DND-41 (cell line): ENCODE measurements at places on chromosomes 12 and 14.

- no peak for DNase-seq
Measured at GRCh38 chr14:101862711-101863110, 101.2 kb downstream of the PPP2R5C start.

GRCh38 chr12:93176610-93177126 lies 201.1 kb upstream of the NUDT4 start:
- no peak for DNase-seq

GRCh38 chr12:53754633-53755264 lies 3.0 kb upstream of the CISTR start:
- DNase-seq: no peak

- DNase-seq: no peak
Measured at GRCh38 chr14:69574954-69575295, 254 bp upstream of the CCDC177 start.

DNA sequence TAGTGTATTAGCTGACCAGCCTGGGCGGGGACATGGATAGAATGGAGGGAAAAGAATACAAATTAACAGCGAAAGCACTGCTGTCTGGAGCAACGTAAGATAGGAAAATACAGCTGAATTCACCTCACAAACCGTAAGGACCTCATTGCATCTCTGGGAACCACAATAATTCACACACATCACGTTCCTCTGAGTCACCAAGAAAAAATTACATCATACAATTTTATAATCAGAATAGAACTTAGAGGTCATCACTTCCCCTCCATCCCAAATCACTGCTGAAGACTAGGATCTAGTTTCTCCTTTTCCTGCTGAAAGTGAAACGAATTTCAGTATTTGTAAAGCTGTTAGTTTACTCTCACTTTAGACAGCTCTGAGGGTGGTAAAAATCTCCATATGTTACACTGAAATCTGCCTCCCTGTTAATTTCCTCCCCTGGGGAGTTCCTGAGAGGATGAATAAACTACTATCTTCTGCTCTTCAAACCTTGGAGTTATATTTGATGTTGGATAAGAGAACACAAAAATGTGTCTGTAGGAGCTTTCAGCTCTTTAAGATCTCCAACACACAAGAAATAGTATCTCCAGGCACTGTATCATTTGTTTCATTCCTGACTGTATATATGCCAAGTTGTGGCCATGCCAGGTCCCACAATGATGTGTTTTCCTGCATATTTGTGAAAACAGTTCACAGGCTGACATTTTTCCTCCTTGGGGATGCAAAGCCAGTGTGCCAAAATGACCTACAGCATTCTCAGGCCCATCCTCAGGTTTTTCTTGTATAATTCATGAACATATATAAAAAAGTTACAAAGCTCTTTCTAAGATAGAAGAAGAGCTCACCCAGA lies 63.8 kb upstream of the SSTR1 start:
- no peak for DNase-seq

GRCh38 chr12:76820888-76821482 lies 57.1 kb downstream of the ZDHHC17 start:
- no peak for DNase-seq

DNA sequence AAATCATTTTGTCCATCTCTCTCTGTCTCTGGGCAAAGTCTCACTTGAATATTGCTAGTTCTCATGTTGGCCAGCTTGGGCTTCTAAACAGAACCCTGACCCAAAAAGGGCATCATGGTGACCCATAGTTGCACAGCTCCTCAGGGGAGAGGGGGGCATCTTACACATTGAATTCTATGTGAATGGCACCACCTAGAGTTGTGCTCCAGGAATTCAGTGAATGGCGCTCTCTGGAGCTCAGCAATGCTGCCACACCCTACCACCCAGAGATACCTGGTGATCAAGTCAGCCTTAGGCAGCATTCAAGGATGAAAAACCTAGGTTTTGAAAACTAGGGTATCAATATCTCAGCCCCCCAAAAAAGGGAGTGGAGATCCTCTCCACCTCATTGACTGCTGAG lies 50.6 kb downstream of the SMUG1 start:
- no peak for DNase-seq

- DNase-seq: no peak
Measured at GRCh38 chr12:46332260-46332659, 40.3 kb downstream of the SLC38A2 start.

DNA sequence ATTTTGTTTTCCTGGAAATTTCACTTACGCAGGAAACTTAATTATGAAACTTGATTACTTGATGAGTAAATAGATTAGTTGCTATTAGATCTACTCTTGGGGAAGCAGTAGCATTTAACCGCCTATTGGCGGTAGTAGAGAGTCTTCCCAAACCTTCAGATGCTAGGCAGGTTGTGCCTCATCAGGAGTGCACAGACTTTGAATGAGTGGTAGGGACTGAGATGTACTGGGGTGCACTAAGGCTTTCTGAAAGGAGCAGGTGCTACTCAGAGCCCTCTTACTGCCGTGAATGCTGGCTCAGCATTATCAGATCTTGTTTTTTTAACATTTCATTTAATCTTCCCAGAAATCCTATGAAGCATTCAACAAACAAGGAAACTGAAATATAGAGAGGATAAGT lies 7.7 kb downstream of the GATC start:
- DNase-seq: peak; percentile 36

GRCh38 chr12:13082861-13083260 lies 20.6 kb downstream of the GSG1 start:
- DNase-seq: no peak

- peak; percentile 72 for DNase-seq
Measured at GRCh38 chr14:74362361-74362915, 14.2 kb downstream of the VRTN start.

DNA sequence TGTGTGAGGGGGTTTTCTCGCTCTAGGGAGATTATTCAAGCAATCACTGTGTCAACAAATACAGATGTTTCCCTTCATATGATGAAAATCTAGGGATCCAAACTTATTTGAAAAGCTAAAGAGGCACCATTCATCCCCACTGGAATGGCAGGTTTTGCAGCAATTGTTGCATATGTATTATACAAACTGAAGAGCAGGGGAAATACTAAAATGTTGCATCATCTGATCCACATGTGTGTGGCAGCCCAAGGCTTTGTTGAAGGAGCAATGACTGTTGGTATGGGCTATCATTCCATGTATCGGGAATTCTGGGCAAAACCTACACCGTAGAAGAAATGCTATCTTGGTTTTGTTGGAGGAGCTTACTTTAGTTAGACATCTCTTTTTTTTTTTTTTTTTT lies 4.1 kb upstream of the PRPF40B start:
- DNase-seq: no peak

- no peak for DNase-seq
Measured at GRCh38 chr12:110279566-110280375, 1.3 kb upstream of the ATP2A2 start.

DNA sequence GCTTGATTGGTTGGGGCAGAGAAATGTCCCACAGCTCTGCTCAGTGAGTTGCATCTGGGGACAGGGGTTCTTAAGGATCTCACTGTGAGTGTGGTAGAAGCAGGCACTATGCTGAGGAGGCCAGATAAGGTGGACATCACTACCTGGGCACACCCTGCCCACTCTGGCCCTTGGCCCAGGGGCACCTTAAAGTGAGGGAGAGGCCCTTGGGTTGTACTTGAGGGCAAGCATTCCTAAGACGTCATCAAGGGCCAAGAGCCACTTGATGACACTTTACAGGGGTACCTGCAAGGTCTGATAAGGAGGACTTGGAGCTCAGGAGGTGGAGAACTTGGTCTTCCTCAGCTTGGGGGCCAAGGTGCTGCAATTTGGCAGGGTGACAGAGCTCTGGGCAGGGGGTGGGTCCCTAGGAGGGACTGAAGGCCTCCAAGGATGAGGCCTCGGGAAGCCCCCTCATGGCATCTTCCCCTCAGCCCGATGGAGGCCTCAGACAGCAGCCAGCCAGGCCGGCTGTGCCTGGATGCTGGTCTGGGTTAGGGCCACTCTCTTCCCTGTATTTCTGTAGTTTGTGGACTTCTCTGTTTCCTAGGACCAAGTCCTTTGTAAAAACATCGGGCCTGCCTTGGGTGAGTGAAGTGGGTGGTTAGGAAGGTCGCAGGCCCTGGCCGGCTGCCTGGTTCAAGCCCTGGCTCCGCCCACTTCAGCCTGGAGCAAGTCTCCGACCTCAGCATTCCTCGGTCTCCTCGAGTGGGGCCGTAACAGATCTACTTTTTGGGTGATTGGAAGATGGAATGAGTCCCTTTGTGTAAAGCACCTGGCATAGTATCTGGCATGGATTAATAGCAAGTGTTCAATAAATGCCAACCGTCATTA lies 24.8 kb downstream of the GPR68 start:
- DNase-seq: no peak

GRCh38 chr12:33423706-33424105 lies 15.9 kb downstream of the SYT10 start:
- DNase-seq: no peak

DNA sequence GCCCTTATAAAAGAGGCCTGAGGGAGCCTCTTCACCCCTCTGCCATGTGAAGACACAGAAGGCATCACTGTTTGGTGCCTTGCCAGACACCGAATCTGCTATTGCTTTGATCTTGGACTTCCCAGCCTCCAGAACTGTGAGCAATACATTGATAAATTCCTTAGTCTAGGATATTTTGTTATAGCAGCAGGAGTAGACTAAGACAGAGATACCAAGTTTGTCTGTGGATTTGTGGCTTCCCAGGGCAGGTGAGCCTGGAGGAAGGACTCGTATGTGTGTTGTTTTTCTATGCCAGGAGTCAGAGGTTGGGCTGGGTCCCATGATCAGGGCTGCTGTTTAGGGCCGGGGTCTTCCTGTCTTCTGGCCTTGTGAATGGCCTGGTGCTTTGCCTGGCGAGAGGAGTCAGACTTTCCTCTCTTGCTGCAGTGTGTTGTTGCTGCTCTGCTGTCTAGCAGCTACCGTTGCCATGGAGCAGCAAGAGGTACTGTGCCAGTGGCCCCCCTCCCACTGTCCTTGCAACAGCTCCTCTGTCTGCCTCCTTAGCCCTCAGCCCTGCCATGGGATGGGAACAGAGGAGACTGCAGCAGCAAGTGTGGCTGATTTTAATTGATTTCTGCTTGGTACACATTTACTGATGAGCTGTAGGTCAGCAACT lies 111.2 kb downstream of the CHST11 start:
- DNase-seq: peak; percentile 41

DNA sequence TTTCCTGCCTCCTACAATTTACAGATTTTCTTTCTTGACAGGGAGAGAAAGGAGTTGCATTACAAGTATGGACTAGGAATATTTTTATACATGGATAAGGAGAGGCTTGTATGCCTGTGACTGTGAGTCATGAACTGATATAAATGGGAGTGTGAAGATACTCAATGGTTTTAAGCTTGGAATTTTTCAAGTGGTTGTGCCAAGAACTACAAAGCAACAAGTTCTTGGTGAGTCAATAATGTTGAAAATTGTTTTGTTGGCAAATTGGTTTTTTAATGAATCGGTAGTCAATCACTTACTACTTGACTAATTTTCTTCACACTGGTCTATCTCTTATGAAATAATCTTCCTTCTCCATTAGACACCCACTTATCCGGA lies 58.9 kb upstream of the HMGA2 start:
- DNase-seq: no peak

DNA sequence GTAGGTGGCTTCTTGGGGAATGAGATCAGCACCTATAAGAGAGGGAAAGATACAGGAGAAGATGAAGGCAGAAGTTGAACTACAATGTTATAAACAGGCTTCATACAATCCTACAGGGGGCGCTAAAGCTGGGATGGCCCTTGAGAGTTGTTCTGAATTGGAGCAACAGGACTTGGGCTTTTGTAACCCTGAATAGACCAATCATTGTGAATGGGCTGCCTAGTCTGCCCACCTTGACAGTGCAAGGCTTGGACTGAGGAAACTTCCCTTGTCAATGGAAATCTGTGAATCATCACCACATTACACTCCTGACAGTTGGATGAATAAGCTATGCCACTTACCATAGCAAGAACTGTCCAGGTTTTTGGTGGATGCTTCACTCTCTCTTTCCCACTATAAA lies 306.1 kb downstream of the KCNC2 start:
- no peak for DNase-seq

- DNase-seq: no peak
Measured at GRCh38 chr14:70317969-70318634, 41.4 kb downstream of the COX16 start.

- DNase-seq: no peak
Measured at GRCh38 chr12:111012918-111013317, 92.5 kb upstream of the MYL2 start.

- no peak for DNase-seq
Measured at GRCh38 chr12:51549637-51550036, 41.4 kb upstream of the SCN8A start.

DNA sequence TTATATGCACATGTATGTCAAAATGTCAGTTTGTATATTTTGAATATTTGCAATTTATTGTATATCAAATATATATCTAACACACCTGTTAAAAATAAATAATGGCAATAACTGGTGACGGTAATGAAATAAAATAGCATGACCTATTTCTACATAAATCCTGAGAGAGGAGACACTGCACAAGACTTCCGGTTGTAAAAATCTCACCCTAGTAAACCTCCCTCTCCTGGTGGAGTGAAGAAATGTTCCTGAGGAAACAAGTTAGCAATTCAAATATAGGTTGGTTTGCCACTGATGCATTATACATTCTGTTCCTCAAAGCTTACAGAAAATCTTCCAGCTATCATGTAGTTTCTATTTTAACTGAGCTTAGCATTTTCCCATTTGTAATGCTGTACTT lies 166.1 kb upstream of the SYT10 start:
- no peak for DNase-seq

- no peak for DNase-seq
Measured at GRCh38 chr12:69028941-69029729, 96.2 kb upstream of the CPM start.

- peak; percentile 45 for DNase-seq
Measured at GRCh38 chr12:4434706-4435425, 10.7 kb downstream of the FGF6 start.

DNA sequence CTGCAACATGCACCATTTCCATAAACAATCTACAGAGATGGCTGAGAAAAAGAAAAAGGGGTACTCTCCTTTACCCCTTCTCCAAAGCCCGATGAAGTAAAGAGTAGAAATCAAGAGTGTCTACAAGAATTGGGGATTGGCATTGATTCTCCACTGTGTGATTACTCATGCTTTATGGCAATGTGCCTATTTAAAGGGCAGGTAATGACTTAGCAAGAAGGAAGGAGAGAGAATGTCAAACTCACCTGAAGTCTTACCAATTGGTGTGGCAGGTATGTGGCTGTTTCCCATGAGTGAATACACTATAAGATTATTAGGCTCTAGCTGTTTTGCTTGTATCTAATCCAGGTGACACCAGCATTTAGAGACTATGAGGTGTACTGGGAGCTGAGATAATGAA lies 275.3 kb downstream of the CCER1 start:
- no peak for DNase-seq

- no peak for DNase-seq
Measured at GRCh38 chr14:34085695-34086094, 134.8 kb upstream of the EGLN3 start.

GRCh38 chr12:114425031-114425626 lies 19.2 kb upstream of the TBX5 start:
- no peak for DNase-seq

GRCh38 chr14:22538671-22539228 lies 50.3 kb downstream of the DAD1 start:
- DNase-seq: no peak

- DNase-seq: no peak
Measured at GRCh38 chr14:66038212-66038611, 448.0 kb upstream of the CCDC196 start.

GRCh38 chr12:107684990-107685359 lies 624 bp upstream of the PWP1 start:
- DNase-seq: peak; percentile 31

GRCh38 chr12:38141861-38142260 lies 174.7 kb upstream of the ALG10B start:
- DNase-seq: no peak

- DNase-seq: no peak
Measured at GRCh38 chr14:56751471-56751870, 58.8 kb downstream of the OTX2 start.
